ENCODE measurements at places on chromosomes 5 and 9.

DNA sequence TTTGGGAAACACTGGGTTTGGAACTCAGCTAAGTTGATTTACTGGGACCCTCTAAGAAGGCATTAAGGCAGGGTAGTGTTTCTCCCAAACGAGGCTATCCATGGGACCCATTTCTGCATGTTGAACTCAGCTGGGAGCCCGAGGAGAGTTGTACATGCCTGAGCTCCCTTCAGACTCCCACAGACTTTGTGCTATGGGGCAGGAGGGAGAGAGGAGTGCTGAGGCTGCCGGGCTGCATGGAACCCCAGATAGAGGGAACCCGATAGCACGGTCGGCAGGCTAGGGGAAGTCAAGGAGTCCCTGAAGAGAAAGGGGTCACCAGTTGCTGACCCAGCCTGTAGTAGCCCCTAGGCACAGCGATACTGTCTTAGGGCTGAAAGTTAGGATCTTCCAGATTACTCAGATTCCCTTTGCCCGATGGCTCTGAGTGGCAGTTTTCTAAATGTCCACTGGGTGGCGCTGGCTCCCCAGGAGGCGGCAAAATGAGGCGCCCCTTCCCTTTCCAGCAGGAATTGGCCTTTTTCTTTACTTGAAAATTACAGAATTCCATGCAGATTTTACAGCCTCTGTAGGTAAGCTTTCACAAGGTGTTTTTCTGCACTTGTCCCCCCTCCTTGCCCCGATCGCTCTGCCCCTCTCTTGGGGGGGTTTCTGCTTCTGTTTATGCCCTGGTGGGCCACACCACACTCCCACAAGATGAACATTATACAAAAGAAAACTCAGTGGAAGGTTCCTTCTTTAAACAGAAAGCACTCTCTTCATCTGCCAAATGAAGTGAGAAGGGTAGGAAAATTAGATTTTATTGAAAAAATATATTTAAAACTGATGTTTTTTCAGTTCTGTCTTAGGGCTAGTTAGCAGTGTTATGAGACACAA lies 17.8 kb downstream of the NANS start:
- DNase-seq, result peak; percentile 31

DNA sequence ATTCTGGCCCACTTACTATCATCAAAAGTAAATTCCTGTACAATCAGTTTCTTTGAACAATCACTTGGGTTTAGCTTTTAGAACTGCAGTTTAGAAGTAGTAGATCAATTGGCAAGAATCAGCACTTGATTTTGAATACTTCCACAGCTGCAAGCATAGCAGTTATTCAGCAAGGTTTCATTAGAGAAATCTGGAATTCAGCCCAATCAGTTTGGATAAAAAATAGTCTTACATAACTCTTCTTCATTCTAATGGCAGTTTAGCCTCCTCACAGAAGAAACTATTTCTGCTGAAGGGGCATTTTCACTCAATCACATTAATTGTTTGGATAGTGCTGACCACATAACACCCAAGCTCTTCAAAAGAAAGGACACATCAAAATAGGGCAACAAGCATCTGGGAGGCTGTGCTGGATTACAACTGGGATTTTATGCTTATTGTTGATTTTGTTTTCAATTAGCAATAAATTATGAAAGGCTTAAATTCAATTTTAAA lies 336.2 kb upstream of the PDE4D start:
- no peak for DNase-seq

GRCh38 chr9:82458296-82458695 lies 469.7 kb downstream of the SPATA31D1 start:
- DNase-seq, result no peak

- DNase-seq, result no peak
These were observed 9.8 kb upstream of the CPLX2 start for GRCh38 chr5:175861337-175862130.

DNA sequence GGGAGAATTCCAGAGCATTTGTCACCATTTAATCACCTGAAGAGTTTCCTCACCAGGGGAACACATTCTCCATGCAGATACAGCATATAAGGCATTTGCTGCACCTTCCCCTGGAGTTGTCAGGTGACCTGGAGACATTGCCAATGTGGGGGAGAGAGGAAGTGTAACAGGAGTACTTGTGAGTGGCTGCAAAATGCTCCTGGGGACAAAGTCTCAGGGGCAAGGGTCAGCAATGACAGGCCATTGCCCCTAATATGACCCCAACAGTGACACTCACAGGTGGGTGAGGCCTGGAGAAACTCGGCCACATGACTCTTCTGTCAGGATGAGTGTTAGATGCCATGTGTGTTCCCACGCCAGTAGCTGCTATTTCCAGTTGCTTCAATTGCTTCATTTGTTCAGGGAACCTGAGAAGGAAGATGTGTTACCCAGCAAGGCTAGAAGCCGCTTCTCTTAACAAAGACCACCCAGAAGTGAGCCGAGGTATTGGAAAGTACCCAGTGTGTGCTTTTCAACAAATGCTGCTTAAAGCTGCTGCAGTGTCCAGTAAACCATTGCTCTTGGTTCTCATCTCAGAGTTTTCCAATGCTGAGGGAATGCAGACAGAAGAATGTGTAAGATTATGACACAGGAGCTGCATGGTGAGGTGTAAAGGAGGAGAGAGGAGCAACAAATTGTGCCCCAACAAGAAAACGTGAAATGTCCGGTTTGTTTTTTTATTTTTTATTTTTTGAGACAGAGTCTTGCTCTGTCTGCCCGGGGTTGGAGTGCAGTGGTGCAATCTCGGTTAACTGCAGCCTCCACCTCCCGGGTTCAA lies 128.2 kb upstream of the SLC44A1 start:
- no peak for DNase-seq

- no peak for DNase-seq
These were observed 370.9 kb upstream of the PRR16 start for GRCh38 chr5:120093178-120093577.
